ENCODE measurements at places on chromosomes 7 and 10.

- ATAC-seq = no peak
Measured at GRCh38 chr7:508461-509170, 11.0 kb downstream of the PDGFA start.

DNA sequence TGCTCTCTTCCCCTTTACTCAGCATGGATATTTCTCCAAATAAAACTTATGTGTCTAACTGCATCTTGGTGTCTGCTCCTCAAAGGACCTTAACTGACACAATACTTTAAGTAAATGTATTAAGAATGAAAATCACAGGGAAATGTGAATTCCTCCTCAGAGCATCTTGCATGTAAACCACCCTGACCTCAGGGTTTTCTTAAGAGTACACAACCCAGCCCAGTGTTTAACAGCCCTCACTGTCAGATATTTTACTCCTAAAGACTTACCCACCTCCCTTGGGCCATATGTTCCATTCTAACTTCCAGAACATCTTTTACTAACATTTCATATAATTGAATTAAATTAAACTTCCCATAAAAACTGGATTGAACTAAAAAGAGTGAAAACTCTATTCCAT is 315.3 kb downstream of the HPSE2 start:
- ATAC-seq = no peak

GRCh38 chr7:129495987-129496386 is 6.3 kb upstream of the SMKR1 start:
- ATAC-seq = no peak

DNA sequence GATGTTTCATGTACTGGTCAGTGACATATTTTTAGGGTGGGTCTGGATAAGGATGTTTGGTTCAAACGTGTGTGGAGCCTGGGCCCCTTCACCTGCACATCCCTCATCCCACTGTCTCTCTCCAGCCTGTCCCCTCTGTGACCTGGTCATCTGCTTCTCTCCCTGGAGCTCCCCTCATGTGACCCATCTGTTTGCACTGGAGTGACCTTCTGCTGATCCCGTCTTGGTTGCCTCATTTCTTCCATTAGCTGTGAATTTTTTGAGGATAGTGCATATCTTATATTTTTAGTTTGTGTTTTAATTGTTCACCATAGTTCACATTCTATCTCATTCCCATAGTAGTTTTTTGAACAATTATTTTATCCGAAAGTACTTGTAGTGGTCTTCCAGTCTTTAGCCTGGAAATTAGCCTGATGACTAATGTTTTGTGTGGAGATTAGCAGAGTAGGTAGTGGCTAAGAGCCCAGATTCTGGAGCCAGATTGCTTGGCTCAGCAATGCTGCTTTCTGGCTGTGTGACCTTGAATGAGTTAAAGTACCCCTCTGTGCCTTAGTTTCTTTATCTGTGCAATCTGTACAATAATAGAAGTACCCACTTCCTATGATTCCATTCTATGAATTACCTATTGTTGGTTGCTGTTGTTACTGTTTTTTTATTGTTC is 224.5 kb downstream of the LRMDA start:
- ATAC-seq = no peak

GRCh38 chr10:5774987-5775620 is 38.1 kb downstream of the GDI2 start:
- ATAC-seq = no peak

DNA sequence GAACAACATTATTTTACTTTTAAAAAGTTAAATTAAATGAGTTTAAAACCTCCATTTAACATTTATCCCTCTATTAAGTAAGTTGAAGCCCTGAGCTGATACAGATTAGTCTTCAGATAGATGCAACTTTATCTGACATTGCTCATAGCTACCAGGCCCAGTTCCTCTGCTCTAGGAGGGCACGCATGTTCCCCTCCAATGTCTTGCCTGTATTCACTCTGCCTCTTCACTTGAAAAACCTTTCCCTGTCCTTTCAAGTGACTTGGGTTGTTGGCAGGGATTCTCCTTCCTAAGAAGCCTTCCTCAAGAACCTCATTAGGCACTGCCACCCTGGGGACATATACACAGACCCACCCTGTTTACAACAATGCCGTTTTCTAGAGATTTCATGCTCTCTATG is 270.4 kb downstream of the RELN start:
- ATAC-seq = no peak

DNA sequence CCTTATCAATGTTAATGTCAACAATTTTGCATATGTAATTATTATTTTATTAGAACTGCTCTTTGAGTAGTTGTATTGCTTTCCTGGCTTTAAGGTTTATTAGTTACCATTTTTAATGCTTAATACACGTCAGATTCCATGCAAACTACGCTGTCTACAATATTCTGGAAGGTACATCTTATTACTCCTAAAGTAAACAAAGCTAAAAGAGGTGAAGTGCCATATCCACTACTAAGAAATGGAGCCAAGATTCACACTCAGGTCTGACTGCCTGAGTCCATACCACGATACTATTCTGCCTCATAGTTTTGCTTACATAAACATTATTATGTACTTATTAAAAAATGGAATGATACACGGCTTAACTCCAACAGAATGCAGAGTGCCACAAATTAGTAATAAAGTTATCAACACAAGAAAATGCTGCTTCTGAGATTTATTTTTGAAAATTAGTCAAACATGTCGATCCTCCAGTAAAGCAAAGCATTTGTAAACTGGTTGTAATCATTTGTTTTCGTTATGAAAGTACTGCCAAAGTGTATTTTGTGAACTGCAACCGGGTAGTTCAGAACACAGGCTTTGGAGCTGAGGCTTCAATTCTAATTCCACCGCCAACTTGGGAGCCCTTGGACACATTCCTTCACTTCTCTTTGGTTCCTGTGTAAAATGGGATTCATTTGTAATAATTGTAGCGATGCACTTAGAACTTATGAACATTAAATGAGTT is 1.1 kb upstream of the DMTF1 start:
- no peak for ATAC-seq

- no peak for ATAC-seq
Measured at GRCh38 chr10:26809973-26810372, 50.8 kb downstream of the ABI1 start.

DNA sequence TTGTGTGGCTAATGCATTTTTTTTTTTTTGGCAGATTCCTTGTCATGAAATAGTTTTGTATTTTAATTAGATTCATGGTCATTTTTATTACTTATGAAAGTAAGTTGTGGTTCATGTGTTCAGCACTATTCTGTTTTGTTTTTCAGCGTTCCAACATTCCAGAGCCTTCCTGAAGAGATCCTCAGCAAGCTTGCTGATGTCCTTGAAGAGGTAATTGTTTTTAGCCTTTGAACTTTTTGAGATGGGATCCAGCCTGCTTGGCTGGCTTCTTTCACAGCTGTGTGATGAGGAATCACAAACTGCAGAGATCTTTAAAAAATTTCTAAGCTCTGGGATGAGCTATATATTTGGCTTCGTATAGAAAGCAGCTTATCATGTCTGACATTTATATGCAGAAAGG is 208.0 kb upstream of the CSTF2T start:
- no peak for ATAC-seq

DNA sequence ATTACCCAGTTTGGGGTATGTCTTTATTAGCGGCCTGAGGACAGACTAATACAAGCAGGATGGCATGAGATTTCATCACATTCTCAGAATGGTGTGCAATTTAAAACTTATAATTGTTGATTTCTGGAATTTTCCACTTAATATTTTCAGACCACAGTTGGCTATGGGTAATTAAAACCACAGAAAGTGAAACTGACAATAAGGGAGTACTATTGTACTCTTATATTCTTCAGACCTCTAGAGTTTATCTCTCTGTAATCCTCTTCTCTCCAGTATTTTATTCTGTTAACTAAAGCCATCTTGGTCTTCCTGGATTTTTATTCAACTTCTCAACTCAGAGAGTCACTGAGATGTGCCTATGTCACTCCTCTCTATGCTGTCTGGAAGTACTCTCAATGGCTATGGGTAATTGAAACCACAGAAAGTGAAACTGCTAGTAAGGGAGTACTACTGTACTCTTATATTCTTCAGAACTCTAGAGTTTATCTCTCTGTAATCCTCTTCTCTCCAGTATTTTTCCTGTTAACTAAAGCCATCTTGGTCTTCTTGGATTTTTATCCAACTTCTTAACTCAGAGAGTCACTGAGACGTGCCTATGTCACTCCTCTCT is 118.3 kb downstream of the PPP1R17 start:
- no peak for ATAC-seq

- ATAC-seq = no peak
Measured at GRCh38 chr10:75440271-75440793, 8.9 kb downstream of the LRMDA start.

DNA sequence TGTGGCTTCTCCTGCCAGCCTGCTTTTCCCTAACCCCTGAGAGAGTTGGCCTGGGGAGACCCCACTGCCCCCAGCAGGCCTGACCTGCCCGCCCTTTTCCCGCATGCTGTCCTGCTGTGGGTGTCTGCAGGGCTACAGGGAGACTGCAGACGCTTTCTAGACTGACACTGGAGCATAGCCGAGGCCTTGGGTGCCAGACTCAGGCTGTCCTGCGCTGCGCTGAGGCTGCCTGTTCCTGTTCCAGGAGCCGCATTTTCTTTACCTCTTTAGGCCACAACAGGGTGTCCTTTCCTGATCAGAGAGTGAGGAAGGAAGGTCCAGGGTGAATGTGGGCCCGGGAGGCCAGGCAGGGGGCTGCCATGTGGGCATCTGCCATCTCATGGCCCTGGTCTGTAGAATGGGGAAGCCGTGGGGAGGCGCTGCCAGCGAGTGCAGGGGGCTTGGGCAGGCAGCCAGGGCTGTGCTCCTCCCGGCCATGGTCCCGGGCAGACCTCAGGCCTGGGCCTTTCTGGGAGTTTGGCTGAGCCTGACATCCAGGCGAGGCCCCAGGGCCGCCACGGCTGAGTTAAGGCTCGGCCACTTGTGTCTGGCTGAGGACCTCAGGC is 3.6 kb downstream of the PWWP2B start:
- no peak for ATAC-seq

DNA sequence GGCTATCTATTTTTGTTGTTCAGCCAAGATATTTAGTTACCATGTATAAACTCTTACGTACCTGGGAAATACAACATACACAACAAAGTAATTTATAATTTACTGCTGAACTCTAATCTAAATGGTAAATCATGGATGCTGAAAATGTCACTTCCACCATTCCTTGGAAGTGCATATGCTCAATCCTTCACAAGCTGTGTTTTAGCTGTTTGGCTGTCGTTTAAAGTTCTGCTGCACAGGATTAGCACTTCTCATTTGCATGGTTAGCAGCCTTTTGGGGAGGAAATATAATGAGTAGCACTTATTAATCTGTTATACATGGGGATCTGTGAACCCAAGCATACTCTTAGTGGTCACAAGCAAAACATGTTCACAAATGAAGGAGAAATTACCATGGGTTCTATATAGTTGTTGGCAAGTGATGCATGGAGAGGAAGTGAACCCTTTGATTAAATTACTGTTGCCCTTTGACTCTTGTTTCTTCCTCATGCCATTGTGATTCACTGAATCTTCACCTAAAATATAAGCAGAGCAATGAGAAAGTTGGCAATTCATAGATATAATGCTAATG is 18.5 kb downstream of the PIK3CG start:
- ATAC-seq = no peak

GRCh38 chr7:2258661-2259365 is 16.8 kb downstream of the NUDT1 start:
- ATAC-seq = no peak

- no peak for ATAC-seq
Measured at GRCh38 chr7:83153419-83153818, 9.3 kb downstream of the PCLO start.

GRCh38 chr7:86644282-86645224 is 844 bp downstream of the GRM3 start:
- ATAC-seq = no peak

DNA sequence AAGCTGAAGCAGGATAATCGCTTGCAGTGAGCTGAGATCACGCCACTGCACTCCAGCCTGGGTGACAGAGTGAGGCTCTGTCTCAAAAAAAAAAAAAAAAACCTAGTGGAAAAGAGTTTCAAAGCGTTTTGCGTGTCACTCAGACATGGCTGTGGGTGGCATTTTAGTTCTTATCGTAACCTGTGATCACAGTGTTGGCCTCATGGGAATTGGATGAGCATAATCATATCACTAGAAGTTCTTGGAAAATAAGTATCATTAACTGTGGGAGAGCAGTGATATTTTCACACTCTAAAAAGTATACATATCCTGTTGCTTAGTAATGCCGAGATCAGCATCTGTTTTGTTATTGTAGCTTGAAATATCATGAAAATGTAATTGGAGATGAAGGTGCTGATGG is 92.6 kb downstream of the CREM start:
- ATAC-seq = peak; percentile 61

DNA sequence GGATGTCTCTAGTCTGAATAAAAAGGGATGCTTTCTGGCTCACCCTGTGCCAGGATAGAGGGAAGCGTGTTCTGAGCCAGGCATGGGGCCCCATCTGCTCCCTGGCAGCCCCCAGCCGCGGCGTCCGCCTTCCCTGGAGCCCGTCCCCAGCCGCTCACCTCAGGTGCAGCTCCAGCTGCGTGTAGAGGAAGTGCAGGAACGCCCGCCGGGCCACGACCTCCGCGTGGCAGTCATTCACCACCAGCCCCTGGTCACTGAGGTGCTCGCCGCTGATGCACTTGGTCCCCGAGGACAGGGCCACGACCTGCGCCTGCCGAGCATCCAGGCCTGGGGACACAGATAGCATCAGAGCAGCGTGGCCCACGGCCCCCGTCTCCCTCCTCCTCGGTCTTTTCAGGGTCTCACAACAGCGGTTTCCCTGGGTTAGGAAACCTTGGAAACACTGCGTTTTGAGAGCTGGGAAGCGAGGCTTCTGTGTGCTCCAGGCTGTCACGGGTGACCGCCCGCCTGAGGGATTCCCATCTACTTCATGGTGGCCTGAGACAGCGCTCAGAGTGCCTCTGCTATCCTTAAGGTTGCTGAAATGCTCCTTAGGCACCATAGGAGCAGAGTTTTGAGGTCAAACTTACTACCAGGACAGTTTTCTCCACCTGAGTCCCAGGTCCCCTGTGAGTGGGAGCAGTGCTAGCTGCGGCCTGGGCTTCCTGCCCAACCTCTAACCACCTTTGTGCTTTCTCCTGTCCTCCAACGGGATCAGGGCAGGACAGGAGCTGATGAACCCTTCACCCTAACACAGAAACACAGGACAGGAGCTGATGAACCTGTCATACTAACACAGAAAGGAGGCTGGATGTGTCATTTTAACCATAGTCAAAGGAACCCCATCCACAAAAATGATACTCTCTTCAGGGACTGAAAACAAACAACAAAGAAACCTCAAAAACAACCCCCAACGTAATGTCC is 186.1 kb downstream of the WDR37 start:
- ATAC-seq = no peak

- no peak for ATAC-seq
Measured at GRCh38 chr7:44645254-44645653, 38.8 kb downstream of the OGDH start.

- peak; percentile 92 for ATAC-seq
Measured at GRCh38 chr10:7193369-7193768, 217.5 kb downstream of the SFMBT2 start.

GRCh38 chr7:96346293-96346953 is 24.5 kb upstream of the SLC25A13 start:
- ATAC-seq = no peak

- no peak for ATAC-seq
Measured at GRCh38 chr10:128631801-128632241, 505.6 kb upstream of the MKI67 start.
